Bronchial epithelial cell (primary cell): ENCODE measurements at places on chromosomes 6 and 20. TPM values are rescaled to one million over a fixed set of nuclear protein-coding genes. Genes with fewer than 3 reads are reported as not detected.

The ANKEF1 gene
- 4.2 and 5.2 TPM in 2 replicates for total RNA-seq

The BPI gene
- total RNA-seq, result not detected in 2 replicates

The RWDD2A gene
- total RNA-seq, result 1.8 and 2.9 TPM in 2 replicates

The PROKR2 gene
- not detected in 2 replicates for total RNA-seq

The SMOC2 gene
- 0.53 and 0.90 TPM in 2 replicates for total RNA-seq

The MCCD1 gene
- not detected in 2 replicates for total RNA-seq

The TPD52L1 gene
- 164 and 318 TPM in 2 replicates for total RNA-seq

The SLC26A8 gene
- not detected in 2 replicates for total RNA-seq

The CTSZ gene
- total RNA-seq, result 73.7 and 87.8 TPM in 2 replicates

The SAMD3 gene
- total RNA-seq, result not detected in 2 replicates

The DDX43 gene
- total RNA-seq, result 0.26 and 0.64 TPM in 2 replicates

The CCR6 gene
- not detected in 2 replicates for total RNA-seq

The ZBTB46 gene
- 0.53 and 2.0 TPM in 2 replicates for total RNA-seq

The KIAA1755 gene
- total RNA-seq, result not detected in 2 replicates

The IL17F gene
- not detected in 2 replicates for total RNA-seq

The OPRM1 gene
- total RNA-seq, result not detected in 2 replicates

The PTCRA gene
- not detected in 2 replicates for total RNA-seq

The SYNDIG1 gene
- total RNA-seq, result not detected in 2 replicates

The GNAS-AS1 gene
- total RNA-seq, result 0.13 and 1.3 TPM in 2 replicates
